ENCODE measurements at places on chromosomes 6 and 20. TPM values are rescaled to one million over a fixed set of nuclear protein-coding genes. Genes with fewer than 3 reads are reported as not detected.

The C6orf118 gene
- total RNA-seq: not detected

The GDAP1L1 gene
- total RNA-seq: not detected

The NOX3 gene
- total RNA-seq: not detected

The BPIFB2 gene
- not detected for total RNA-seq

The TFAP2C gene
- not detected for total RNA-seq

- DNase-seq: no peak
Observed at GRCh38 chr6:6503191-6503590, 85.3 kb upstream of the LY86 start.

GRCh38 chr6:126661646-126662045 lies 321.7 kb downstream of the CENPW start:
- DNase-seq: no peak

GRCh38 chr6:30685157-30686008 lies 1.1 kb downstream of the PPP1R18 start:
- no peak for DNase-seq

Data from naive thymus-derived CD8-positive, alpha-beta T cell (primary cell).